ENCODE measurements at places on chromosomes 1 and 21.

- no peak for DNase-seq
These were observed 17.5 kb upstream of the ALPL start for GRCh38 chr1:21491488-21492355.

DNA sequence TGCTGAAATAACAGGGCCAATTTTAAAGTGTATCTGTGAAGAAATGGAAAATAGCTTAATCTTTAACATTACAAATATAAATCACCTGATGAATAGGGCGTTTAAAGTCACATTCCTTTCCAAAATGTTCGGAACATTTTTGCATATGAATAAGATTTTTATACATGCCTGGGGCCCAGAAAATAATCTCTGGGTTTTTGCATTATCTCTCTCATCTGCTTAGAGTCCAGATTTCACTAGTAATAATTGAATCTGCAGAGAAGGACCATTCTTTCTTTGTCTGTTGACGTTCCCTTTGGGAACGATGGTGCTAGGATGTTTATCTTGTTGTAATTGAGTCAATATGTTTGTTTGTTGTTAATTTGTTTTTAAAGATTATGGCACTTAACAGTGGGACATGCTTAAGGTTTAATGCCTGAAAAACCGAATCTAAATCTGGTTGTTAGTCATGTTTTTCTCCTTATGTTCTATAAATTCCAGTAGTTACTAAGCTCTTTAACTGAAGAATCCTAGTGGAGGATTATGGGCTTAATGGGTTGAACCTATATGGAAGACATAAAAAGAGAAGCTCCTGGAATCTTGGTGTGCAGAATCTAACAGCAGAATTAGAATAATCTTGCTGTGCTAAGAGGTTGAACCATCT is 140.6 kb downstream of the VPS13D start:
- no peak for DNase-seq

DNA sequence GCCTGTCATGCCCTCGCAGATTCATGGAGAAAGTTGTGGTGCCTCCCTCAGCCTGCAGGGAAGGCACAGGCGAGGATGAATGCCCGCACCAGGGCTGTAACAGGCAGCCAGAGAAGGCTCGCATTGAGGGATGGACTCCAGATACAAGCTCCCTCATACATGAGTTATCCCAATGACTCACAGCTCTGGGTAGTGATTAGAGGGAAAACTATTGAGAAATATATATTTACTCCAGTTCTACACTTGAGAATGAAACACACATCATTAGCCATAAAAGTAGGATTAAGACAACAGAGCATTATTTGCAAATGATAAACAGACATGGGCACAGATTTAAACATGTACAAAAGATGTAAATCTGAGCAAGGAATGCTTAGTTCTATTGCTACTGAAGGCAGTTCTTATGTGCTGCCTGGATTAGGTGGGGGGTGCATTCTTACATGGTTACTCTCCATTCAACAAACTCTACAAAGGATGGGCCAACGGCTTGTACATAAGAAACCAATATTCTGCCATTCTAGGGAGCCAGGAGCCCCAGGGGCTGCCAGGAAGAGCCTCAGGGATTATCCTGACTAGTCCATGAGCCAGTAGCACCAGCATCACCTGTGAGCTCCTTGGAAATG is 97.9 kb downstream of the CSMD2 start:
- no peak for DNase-seq

DNA sequence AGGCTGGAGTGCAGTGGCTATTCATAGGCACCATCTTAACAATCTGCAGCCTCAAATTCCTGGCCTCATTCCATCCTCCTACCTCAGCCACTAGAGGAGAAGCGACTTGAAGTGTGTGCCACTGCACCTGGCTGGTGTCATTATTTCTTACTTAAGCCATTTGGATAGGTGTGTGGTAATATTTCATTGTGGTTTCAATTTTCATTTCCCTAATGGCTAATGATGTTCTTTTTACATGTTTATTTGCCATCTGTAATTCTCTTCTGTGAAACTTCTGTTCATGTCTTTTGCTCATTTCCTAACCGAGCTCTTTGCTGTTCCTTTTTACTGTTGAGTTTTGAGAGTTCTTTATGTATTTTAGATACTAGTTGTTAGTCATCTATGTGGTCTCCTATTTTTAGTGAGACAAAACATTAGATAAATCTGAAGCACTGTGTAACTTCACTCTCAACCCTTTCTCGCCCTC is 66.8 kb downstream of the SLC27A3 start:
- no peak for DNase-seq

GRCh38 chr1:12279728-12280464 is 50.1 kb downstream of the VPS13D start:
- DNase-seq: no peak

GRCh38 chr1:206992790-206993189 is 22.5 kb upstream of the FCAMR start:
- no peak for DNase-seq

All from T-cell (primary cell).